ENCODE measurements at places on chromosomes 2 and 18. TPM values are rescaled to one million over a fixed set of nuclear protein-coding genes. Genes with fewer than 3 reads are reported as not detected.

- DNase-seq = no peak
These were observed 558.8 kb downstream of the MBD2 start for GRCh38 chr18:53665701-53666100.

- no peak for DNase-seq
These were observed 10.1 kb downstream of the LMAN2L start for GRCh38 chr2:96729748-96730147.

GRCh38 chr2:32617599-32618189 is 10.2 kb upstream of the TTC27 start:
- DNase-seq = no peak

The ACYP2 gene
- polyA plus RNA-seq = 25.0 TPM
